ENCODE measurements at places on chromosomes 2 and 18.

- DNase-seq: no peak
Observed at GRCh38 chr18:72342933-72343332, 201.2 kb downstream of the CBLN2 start.

DNA sequence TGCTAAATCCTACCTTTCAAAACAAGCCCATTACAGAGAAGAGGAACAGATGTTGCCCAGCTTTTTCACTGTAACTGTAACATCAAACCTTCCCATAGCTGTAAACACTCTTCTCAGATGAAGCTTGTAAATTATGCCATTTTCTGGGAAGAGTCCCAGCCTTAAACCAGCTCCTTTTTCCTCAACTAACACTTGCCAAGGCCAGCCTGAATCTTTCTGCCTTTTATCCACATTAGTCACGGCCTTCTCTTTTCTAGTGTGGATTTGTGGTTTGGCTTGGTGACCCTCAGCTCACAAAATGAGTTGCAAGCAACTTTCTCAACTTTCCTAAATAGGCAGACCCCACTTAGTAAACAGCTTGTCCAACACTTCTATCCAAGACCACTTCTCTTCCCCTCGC, 90.2 kb downstream of the CABLES1 start:
- DNase-seq: peak; percentile 97

DNA sequence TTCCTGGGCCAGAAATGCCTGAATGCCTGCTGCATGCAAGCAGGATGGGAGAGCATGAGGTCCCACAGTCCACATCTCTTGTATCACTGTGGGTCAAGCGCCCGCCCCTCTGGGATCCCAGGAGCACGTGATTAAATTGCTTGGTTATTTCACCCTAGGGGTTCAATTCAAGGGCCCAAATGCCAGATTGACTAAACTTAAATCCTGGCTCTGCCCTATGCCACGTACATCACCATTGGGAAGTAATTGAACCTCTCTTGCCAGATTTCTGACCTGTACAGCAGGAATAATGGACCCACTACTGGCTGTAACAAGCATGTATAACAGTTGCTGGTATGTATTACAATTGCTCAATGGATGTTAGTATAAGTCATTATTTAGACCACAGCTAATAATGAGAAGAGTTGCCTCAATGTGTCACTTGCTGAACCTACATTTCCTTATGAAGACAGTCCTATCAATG, 19.9 kb downstream of the FHL2 start:
- no peak for DNase-seq

DNA sequence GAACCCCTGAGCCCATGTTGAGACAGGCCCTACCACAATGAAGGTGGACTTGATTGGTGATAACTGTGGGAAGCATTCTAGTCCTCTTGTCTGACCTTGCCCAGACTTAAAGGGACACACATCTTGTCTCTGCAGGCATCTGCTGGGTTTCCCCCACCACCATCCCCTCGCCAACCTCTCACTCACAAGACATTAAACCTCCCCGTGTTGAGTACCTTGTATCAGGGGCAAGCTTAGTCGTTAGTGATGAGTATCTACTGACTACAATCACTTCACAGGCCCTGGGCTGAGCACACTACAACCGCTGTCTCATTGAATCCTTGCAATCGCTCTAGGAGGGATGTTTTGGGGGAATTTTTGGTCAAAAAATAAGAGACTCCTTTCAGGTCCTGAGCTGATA, 86.0 kb downstream of the ICOS start:
- DNase-seq: no peak

- peak; percentile 66 for DNase-seq
Observed at GRCh38 chr18:12679183-12679786, 21.4 kb upstream of the SPIRE1 start.

DNA sequence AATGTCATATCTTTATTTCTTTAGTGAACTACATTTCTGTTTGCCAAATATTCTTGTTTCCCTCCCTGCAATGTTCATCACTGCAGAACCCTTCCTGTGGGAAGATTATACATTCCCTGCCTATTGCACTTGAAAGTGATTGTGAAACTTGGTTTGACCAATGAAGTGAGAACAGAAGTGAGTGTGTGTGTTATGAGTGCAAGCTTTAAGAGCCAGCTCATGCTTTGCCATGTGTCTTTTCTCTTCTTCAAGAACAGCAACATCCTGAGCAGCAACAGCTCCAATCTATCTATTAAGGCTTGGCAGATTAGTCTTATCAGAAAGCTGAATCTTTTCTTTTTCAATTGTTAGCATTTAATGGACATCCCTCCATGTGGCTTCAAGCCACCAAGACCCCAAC, 42.0 kb upstream of the UBE2E3 start:
- peak; percentile 64 for DNase-seq

DNA sequence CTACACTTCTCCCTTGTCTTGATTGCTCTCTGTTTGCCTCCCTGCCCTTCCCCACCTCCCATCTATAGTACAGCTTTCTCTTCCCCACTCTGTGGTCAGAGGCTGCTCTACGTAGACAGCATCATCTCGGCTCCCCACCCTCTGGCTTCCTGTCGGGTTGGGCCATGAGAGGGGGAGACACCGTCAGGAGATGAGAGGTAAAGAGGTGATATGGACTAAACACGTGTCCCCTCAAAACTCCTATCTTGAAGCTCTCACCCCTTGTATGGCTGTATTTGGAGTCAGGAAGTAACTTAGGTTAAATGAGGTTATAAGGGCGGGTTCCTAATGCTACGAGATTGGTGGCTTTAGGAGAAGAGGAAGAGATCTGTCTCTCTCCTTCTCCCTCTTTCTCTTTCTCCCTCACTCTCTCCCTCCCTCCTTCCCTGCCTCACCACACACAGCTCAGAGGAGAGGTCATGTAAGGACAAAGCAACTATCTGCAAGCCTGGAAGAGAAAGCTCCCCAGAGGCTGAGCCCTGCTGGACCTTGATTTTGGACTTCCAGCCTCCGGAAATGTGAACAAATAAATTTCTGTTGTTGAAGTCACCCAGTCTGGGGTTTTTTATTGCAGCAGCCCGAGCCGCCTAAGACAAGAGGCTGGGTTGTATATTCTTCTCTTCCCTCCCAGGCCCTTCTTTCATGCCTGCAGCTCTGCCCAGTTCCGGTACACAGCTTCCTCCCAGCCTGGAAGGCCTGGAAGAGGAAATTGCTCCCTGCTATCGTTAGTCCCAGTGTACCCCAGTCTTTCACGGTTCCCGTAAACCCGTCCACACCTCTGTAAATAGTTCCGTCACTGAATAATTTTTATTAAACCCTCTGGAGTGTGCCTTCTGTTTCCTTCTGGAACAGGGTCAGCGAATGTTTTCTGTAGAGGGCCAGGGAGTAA, 138.0 kb downstream of the AKAIN1 start:
- no peak for DNase-seq

- DNase-seq: no peak
Observed at GRCh38 chr2:121690095-121690494, 40.8 kb upstream of the CLASP1 start.

- DNase-seq: no peak
Observed at GRCh38 chr2:12762976-12763375, 46.2 kb downstream of the TRIB2 start.
